ENCODE measurements at places on chromosomes 4 and X.

- DNase-seq: no peak
Measured at GRCh38 chrX:112066813-112067212, 15.8 kb downstream of the TRPC5 start.

DNA sequence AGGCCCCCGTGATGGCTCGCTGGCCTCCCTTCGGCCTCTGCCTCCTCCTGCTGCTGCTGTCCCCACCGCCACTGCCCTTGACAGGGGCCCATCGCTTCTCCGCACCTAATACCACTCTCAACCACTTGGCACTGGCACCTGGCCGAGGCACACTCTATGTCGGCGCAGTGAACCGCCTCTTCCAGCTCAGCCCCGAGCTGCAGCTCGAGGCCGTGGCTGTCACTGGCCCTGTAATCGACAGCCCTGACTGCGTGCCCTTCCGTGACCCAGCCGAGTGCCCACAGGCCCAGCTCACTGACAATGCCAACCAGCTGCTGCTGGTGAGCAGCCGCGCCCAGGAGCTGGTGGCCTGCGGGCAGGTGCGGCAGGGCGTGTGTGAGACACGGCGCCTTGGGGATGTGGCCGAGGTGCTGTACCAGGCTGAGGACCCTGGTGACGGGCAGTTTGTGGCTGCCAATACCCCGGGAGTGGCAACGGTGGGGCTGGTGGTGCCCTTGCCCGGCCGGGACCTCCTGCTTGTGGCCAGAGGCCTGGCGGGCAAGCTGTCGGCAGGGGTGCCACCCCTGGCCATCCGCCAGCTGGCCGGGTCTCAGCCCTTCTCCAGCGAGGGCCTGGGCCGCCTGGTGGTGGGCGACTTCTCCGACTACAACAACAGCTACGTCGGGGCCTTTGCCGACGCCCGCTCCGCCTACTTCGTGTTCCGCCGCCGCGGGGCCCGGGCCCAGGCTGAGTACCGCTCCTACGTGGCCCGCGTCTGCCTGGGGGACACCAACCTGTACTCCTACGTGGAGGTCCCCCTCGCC is 3.0 kb downstream of the PLXNB3 start:
- no peak for DNase-seq

GRCh38 chrX:45743081-45743533 is 542.4 kb upstream of the DIPK2B start:
- DNase-seq: peak; percentile 33

DNA sequence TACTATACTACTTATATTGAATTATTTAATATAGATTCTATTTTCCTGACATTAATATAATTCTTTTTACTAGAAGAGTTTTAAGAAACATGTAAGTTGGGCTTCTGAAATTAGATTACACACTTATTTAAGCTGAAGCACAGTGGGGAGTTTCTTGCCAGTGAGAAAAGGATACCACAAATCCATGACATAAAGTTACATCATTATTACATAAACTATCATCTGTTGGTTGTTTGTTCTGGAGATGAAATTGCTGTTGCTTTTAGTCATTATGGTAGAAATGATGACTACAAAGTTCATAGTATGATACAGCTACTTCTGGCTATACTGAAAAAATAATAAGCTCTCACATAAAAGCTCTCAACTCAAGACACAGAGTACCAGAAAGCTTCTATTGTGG is 880.4 kb downstream of the PCDH18 start:
- DNase-seq: no peak

DNA sequence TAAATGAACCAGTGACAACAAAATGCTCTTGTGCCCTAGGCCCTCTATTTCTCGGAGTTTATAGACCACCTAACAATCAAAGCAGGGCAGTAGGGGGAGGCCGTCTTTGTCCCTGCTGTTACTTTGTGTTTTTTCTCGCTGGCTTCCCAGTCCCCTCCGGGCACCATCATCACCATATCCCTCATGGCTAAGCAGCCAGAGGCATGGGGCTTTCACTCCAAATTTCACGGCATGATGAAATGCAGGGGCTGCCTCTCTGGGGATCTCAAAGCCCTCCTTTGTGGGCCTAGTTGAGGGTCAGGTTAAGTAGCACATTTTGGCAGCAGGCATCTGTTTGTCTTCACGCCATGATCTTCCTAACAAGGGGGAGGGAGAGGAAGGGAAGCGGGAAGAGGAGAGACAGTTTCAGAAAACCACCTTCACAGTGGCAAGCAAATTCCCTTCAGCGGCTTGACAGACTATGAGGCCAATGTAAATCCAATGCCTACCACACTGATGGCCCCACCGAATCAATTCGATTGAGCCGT is 91.9 kb downstream of the ANOS1 start:
- DNase-seq: no peak

DNA sequence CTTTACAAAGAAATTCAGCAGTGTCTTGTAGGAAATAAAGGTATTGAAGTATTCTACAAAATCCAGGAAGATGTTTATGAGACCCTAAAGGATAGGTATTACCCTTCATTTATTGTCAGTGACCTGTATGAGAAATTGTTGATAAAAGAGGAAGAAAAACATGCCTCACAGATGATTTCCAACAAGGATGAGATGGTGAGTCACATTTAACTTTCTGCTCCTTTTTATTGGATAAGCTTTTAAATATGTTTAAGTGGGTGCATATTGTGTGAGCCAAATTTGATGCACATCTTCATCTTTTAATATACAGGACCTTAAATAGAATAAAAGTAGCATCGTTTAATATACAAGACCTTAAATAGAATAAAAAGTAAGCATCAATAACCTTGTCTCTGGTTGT is 72.1 kb downstream of the LRP2BP start:
- no peak for DNase-seq

- no peak for DNase-seq
Measured at GRCh38 chrX:8147226-8147625, 23.8 kb downstream of the VCX2 start.

DNA sequence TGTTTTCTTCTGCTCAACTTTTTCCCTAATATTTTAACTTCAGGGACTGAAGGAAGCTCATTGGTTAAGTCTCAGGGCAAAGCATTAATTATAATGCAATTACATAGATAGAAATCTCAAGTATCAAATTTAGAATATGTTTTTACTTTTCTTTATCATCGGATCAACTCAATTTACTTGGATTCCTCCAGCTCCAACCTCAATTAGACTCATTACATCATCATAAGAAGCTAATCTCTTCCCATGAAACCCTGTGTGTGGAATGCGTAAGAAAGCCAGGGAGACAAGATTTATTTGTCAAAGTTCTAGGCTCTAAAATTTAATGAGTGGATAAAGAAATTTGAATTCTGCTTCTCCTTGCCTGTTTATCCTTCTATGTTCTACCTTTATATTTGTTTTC is 918.4 kb downstream of the ADGRL3 start:
- DNase-seq: no peak

GRCh38 chr4:13966231-13967195 is 339.0 kb upstream of the BOD1L1 start:
- no peak for DNase-seq

GRCh38 chr4:104032896-104033295 is 313.1 kb upstream of the TACR3 start:
- no peak for DNase-seq

- DNase-seq: peak; percentile 18
Measured at GRCh38 chrX:55908661-55909212, 191.2 kb downstream of the RRAGB start.

- no peak for DNase-seq
Measured at GRCh38 chr4:58188316-58188715, 1078.1 kb upstream of the IGFBP7 start.

GRCh38 chrX:106905064-106905708 is 2.0 kb upstream of the RIPPLY1 start:
- DNase-seq: no peak

GRCh38 chr4:156969911-156970310 is 1.7 kb downstream of the PDGFC start:
- DNase-seq: no peak

DNA sequence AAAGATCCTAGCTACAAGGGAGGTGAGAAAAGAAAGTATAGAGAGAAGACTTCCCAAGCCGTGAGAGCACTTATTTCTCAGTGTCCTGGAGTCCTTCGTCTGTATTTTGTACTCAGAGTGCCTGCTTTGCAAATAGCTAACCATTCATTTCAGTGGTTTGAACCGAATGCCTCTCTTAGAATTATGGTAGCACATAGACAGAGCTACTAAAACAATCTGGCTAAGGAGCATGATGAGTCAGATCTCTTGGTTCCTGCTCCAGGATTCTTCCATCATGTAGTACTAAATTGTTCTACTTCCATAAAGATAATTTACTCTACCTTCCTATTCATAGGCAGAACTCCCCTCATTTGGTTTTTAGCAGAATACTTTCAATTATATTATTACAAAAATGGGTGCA is 946.6 kb downstream of the STIM2 start:
- DNase-seq: no peak

GRCh38 chr4:112213091-112213490 is 18.5 kb upstream of the AP1AR start:
- DNase-seq: no peak

- DNase-seq: no peak
Measured at GRCh38 chr4:108906006-108906405, 143.2 kb upstream of the ETNPPL start.

GRCh38 chrX:31392513-31392912 is 320.7 kb upstream of the FTHL17 start:
- no peak for DNase-seq

All from stimulated activated CD4-positive, alpha-beta T cell treated with anti-CD3 and anti-CD28 coated beads, Interleukin-2, amount 100 ng/mL, for 24 hours (primary cell).